ENCODE measurements at places on chromosomes 5 and 9. TPM values are rescaled to one million over a fixed set of nuclear protein-coding genes. Genes with fewer than 3 reads are reported as not detected.

BASP1 gene
- total RNA-seq: 45.9 TPM

DMGDH gene
- 0.90 TPM for total RNA-seq

POLR3G gene
- 2.6 TPM for total RNA-seq

TMEM215 gene
- total RNA-seq: not detected

C9 gene
- total RNA-seq: not detected

STING1 gene
- total RNA-seq: 105 TPM

DNA sequence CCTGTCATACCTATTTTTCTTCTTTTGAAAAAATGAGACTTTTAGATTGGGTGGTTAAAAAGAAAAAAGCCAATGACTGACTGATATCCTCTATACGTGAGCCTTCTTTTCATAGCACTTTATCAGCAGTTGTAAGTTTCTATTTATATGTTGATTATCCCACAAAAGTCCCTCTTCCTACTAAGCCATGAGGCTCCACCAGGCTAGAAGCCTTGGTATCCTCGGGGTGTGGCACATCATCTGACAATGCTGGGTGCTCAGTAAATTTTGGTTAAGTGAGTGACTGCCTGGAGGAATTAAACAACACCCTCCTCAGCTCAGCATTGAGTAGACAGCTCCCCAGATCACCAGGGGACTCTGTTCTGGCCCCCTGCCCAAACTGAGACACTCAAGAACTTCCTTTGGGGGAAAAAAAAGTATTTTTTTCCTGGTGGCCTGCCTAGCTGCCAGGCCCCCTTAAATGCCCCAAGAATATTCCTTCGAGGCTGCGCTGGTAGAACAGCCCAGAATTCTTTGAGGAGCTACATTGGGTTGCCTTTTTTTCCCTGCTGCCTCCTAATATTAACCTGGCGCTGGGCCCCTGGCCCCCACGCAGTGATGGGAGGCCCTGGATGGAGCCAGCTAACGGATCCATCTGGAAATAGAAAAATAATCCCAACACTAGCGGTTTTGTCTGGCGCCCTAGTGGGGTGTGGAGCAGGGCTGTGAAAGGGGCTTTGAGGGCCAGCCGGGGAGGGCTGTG is 23.4 kb upstream of the COL27A1 start:
- no peak overlapping the region for H3K27ac ChIP-seq
- no peak for DNase-seq
- H3K27me3 ChIP-seq: peaks cover 11% of the 10 kb centered on the region
- no peaks in the 10 kb centered on the region for H3K4me1 ChIP-seq
- no peak overlapping the region for H3K4me3 ChIP-seq

GRCh38 chr5:79025054-79025472 is 40.0 kb upstream of the ARSB start:
- peaks cover 6% of the 10 kb centered on the region for H3K27me3 ChIP-seq
- no peak overlapping the region for H3K4me3 ChIP-seq
- no peak overlapping the region for H3K27ac ChIP-seq
- peak; percentile 84 for DNase-seq
- H3K36me3 ChIP-seq: no peaks in the 10 kb centered on the region

DNA sequence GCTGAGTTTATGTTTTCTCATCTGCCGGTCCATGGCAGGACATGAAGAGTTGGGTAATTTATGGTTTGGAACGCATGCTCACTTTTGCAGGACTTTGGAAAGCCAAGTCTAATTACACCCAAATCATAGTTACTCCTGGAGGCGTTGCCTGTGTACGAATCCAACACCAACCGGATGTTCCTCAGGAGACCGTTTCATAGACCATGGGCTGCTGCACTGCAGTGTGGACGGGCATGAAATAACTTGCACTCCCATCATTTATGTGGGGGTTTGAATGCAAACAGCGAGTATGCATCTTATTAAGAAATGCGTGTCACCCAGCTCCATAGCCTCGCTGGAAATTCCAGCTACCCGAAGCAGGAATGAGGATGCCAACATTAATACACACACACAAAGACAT is 96.1 kb upstream of the IRX2 start:
- DNase-seq: no peak
- H3K36me3 ChIP-seq: no peaks in the 10 kb centered on the region
- H3K27me3 ChIP-seq: no peaks in the 10 kb centered on the region

- DNase-seq: no peak
- H3K27ac ChIP-seq: no peak overlapping the region
- H3K36me3 ChIP-seq: no peaks in the 10 kb centered on the region
- no peaks in the 10 kb centered on the region for H3K4me1 ChIP-seq
Observed at GRCh38 chr5:115605436-115605835, 3.2 kb upstream of the TICAM2 start.

GRCh38 chr5:139711906-139712224 is 63.7 kb downstream of the CXXC5 start:
- no peak overlapping the region for H3K27ac ChIP-seq
- peaks cover 5% of the 10 kb centered on the region for H3K27me3 ChIP-seq
- peak; percentile 80 for DNase-seq
- H3K36me3 ChIP-seq: no peaks in the 10 kb centered on the region
- peak overlapping the region; percentile 42 for H3K4me3 ChIP-seq

GRCh38 chr5:14187660-14188059 is 44.5 kb downstream of the TRIO start:
- no peaks in the 10 kb centered on the region for H3K27me3 ChIP-seq
- no peaks in the 10 kb centered on the region for H3K36me3 ChIP-seq
- H3K4me3 ChIP-seq: no peak overlapping the region
- H3K4me1 ChIP-seq: peaks cover 41% of the 10 kb centered on the region
- peak overlapping the region; percentile 87 for H3K27ac ChIP-seq

DNA sequence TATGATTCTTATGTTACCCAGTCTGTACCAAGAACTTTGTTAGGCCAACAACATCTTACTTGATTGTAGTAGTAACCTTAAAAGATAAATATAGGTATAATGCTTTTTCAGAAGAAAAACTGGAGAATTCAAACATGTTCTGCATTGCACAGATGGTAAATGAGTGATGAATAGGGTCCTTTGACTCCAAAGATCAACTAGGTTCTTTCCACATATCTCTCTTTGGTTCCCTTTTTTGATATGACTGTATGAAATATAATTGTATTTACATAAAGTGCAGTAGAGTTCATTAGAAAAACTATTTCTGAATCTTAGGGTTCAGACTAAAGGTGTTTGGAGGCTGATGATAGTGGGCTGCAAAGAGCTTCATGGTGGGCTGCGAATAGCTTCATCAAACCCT is 150.5 kb upstream of the CDKN2B start:
- no peaks in the 10 kb centered on the region for H3K27me3 ChIP-seq
- H3K36me3 ChIP-seq: no peaks in the 10 kb centered on the region
- no peaks in the 10 kb centered on the region for H3K4me1 ChIP-seq
- H3K4me3 ChIP-seq: no peak overlapping the region

- no peak for DNase-seq
- H3K27ac ChIP-seq: peak overlapping the region; percentile 98
- peak overlapping the region; percentile 77 for H3K4me3 ChIP-seq
Observed at GRCh38 chr9:99907208-99907532, 716 bp downstream of the STX17 start.

DNA sequence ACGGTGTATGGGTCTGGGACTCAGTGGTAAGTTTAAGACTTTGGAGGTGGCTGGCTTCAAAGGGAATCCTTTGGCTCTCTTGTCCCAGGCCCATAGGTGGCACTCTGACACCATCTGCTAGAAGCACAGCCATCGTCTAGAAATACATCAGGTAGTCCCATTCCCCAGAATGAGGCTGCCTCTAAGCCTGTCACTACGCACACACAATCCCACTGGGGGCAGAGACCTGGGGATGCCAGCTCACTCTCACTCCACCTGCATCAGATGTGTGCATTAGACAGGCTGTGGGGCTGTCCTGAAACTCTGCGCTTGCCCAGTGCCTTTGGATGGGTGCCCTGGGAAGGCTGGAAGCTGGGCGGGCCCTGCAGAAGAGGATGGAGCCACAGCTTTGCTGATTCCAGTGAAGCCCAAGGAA is 127.5 kb upstream of the PANK3 start:
- peak; percentile 29 for DNase-seq
- H3K4me1 ChIP-seq: no peaks in the 10 kb centered on the region
- H3K27me3 ChIP-seq: no peaks in the 10 kb centered on the region
- H3K27ac ChIP-seq: no peak overlapping the region
- no peaks in the 10 kb centered on the region for H3K36me3 ChIP-seq

DNA sequence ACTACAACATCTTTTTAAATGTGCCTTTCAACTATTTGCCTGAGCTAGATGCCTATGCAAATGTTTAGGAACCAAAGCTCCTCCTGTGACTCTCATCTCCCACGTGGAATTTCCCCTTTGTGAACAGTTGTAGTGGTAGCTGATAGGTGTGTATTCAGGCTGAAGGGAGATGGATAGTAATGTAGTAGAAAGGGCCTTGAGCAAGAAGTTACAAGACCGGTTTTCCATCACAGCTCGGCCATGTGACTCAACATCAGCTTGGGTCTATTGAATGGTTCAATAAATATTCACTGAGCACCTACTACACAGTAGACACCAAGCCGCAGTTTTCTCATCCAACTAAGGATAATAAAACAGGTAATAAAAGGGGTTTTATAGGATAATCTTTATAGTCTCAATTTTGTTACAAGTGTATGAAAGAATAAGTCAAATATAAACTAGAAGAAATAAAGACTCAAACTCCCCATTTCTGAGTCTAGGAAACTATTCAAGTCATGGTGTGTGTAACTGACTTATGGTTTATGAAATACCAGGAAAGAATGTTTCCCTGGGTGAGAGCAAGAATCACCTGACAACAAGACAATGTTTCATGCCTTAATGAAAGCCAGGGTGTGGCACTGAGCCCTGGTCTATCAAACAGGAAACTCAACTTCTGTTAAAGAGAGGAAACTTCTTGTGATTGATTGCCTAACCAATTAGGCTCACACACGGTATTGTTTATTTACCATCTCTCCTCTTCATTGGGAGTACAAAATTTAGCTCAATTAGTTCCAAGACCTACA is 187.1 kb upstream of the SPEF2 start:
- H3K4me1 ChIP-seq: peaks cover 8% of the 10 kb centered on the region
- H3K27me3 ChIP-seq: no peaks in the 10 kb centered on the region
- H3K4me3 ChIP-seq: no peak overlapping the region

- H3K27me3 ChIP-seq: peaks cover 40% of the 10 kb centered on the region
- peak overlapping the region; percentile 72 for H3K27ac ChIP-seq
- DNase-seq: no peak
- peak overlapping the region; percentile 59 for H3K4me3 ChIP-seq
- H3K4me1 ChIP-seq: peaks cover 52% of the 10 kb centered on the region
Observed at GRCh38 chr9:130445268-130445983, 665 bp downstream of the ASS1 start.

DNA sequence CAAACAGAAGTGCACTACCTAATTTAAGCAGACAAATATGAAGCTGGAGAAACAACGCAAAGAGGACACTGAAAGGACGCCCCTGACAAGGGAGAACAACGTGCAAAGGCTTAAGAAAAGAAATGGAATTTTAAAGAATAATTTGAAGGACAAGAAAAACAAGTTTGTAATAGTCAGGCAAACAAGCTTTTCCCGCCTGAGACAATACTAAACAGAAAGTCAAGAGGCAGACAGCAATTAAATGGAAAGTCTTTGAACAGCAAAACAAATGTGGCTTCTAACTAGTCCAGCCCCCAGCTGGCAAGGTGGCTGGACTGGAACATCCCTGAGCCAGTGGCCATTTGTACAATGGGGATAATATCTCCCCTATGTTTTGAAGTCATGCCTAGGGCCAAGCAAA is 63.3 kb downstream of the SIL1 start:
- peaks cover 22% of the 10 kb centered on the region for H3K4me1 ChIP-seq
- H3K27me3 ChIP-seq: no peaks in the 10 kb centered on the region
- no peak overlapping the region for H3K27ac ChIP-seq

- DNase-seq: peak; percentile 45
- H3K4me1 ChIP-seq: no peaks in the 10 kb centered on the region
- H3K27ac ChIP-seq: no peak overlapping the region
- H3K27me3 ChIP-seq: no peaks in the 10 kb centered on the region
- H3K36me3 ChIP-seq: peaks cover 49% of the 10 kb centered on the region
Observed at GRCh38 chr5:95471487-95471886, 80.3 kb downstream of the FAM81B start.

DNA sequence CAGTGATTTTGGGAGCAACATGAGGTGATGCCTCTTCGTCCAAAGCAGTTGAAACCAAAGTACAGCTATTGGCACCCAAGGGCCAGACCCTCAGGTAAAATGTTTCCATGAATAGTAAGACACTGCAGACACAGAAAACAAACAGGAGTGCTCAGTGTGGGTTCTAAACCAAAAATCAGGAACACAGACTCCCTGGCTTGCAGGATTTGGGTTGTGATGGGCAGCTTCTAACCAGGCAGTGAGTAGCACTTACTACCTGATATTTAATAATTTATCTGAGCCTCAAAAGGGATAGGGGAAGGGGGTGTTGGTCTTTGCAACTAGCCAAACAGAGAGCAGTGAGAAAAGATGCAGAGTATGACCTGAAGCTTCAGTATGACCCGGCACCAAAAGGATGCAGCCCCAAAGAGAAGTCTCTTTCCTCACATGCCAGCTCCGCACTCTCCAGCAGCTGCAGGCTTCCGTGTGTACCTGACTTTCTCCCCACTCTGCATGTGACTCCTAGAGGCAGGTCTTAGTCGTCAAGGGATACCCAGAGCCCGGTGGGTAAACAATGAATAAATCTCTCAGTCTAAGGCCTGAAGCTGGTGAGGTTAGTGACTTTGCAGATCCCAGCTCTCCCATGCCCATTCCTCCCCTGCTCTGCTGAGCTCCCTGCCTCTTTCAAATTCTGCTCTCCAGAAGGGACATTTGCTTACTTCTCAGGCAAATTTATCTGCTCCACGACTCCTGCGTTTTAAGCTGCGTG is 105.4 kb upstream of the SPOCK1 start:
- no peaks in the 10 kb centered on the region for H3K4me1 ChIP-seq
- peak; percentile 15 for DNase-seq
- H3K27ac ChIP-seq: no peak overlapping the region
- H3K36me3 ChIP-seq: no peaks in the 10 kb centered on the region
- H3K27me3 ChIP-seq: peaks cover 35% of the 10 kb centered on the region

DNA sequence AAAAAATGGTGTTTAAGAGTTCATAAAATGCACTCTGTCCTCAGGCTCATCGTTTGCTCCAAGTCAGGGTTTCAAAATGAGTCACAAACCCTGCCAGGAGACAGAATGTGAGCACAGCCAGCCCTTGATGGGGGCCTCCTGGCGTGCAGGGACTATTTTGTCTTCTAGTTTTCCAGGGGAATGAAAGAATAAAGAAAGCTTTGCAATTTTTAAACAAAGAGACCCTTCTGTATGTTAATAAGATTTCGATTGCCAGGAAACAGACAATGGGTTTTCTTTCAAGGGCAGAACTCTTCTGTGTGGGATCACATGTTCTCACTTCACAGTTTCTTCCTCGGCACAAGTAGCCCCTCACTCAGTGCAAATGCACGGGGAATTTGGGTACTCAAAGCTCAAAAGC is 121.4 kb upstream of the C6 start:
- H3K36me3 ChIP-seq: no peaks in the 10 kb centered on the region
- no peaks in the 10 kb centered on the region for H3K4me1 ChIP-seq
- no peak overlapping the region for H3K4me3 ChIP-seq
- H3K27ac ChIP-seq: peak overlapping the region; percentile 35
- DNase-seq: no peak

- H3K4me3 ChIP-seq: no peak overlapping the region
- H3K27me3 ChIP-seq: no peaks in the 10 kb centered on the region
- no peaks in the 10 kb centered on the region for H3K36me3 ChIP-seq
- H3K4me1 ChIP-seq: no peaks in the 10 kb centered on the region
Observed at GRCh38 chr9:26157411-26157810, 479.2 kb upstream of the TUSC1 start.

- H3K27me3 ChIP-seq: no peaks in the 10 kb centered on the region
- DNase-seq: no peak
- no peaks in the 10 kb centered on the region for H3K4me1 ChIP-seq
- H3K36me3 ChIP-seq: no peaks in the 10 kb centered on the region
- no peak overlapping the region for H3K27ac ChIP-seq
Observed at GRCh38 chr9:16597136-16597535, 273.3 kb downstream of the BNC2 start.
